RPMI8226 (cell line): ENCODE measurements at places on chromosomes 3 and 15.
A peak's percentile ranks its signal among the peaks of the same experiment; 100 is the strongest.

GRCh38 chr15:60349589-60349988, 48.2 kb downstream of the ANXA2 start:
- DNase-seq: no peak

DNA sequence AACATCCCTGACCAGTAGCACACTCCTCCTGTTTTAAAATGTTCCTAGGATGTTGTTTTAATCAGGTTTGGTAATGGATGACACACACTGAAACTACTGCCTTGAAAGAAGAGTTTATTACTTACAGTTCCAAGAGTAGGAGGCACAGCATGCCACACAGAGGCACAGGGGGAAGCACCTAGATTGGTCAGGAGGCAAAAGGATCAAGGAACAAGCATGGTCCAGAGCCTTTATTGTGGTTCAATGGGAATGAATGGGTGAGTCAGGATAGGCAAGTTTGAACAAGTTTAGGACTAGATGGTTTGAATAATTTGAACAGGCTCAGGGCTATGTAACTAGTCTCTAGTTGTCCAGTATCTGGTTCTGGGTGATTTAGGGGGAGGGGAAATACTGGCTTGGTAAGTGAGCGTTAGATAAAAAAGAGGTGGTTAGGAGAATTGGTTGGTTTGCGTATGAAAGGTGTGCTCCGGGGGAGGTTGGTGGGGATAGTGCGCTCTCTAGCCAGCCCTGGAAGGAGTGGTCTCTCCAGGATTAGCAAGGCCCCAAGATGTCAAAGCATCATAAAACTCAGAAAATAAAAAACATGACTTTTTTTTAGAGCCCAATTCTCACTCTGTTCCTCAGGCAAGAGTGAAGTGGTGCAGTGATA, 35.1 kb downstream of the TMOD3 start:
- no peak for DNase-seq

DNA sequence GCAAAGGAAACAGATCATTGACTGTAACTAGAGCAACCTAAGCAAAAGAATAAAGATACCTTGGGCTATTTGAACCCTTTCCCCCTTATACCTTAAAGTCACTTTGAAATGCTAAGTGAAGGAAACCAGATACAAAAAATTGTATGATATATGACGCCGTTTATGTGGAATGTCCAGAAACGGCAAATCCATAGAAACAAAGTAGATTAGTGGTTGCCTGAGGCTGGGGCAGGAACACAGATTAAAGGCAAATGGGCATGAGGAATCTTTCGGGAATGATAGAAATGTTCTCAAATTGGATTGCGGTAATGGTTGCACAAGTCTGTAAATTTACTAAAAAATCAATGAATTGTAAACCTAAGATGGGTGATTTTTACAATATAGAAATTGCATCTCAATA, 160.1 kb upstream of the CCDC54 start:
- DNase-seq: no peak

DNA sequence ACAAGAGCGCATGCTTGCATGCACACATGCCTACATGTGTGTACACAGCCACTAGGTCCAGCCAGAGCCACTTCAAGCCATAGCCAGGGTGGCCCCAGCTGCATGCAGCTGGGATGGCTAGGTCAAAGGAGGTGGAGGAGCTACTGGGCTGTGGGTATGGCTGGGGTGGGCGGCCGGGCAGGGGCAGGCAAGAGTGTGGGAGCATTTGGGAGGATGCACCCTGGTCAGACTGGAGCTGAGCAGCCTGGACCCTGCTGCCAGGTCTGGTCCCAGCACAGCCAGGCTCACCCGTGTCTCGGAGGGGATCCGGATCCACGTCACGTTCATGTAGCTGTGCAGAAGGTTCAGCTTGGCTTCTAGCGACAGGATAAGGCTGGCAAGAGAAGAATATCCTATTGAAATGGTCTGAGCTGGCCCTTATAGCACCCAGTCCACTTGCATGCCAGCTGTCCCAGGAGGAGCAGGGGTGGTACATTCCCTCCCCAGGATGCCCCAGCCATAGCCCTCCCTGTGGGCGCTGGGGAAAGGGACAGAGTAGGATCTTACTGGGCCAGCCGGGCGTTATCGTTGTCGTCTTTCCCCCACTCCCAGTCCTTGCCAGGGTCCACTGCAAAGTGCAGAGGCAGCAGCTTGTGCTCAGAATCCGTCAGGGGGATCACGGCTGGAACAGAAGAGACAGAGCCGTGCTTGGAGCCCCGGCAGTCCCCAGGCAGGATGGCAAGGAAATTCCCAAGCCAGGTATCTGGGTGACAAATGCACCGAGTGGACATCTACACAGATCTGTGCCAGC, 160.5 kb downstream of the KLF13 start:
- no peak for DNase-seq

- no peak for DNase-seq
These were observed 23.5 kb upstream of the ATP10A start for GRCh38 chr15:25886498-25887140.

DNA sequence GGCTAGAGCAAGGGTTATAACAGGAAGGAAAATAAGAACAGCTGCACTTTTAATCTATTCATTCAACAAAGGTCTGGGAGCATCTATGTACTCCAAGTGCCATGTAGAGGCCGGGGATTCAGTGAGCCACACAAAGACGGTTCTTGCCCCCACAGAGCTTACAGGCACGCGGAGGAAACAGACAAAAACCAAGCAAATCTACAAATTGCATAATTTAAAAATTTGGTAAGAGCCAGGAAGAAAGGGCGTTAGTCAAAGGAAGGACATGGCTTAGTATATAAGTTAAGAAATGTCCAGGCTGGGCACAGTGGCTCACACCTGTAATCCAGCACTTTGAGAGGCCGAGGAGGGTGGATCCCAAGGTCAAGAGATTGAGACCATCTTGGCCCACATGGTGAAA, 10.4 kb upstream of the GREM1 start:
- DNase-seq: no peak

- no peak for DNase-seq
These were observed 23.9 kb downstream of the PLA2G4D start for GRCh38 chr15:42070279-42070975.

DNA sequence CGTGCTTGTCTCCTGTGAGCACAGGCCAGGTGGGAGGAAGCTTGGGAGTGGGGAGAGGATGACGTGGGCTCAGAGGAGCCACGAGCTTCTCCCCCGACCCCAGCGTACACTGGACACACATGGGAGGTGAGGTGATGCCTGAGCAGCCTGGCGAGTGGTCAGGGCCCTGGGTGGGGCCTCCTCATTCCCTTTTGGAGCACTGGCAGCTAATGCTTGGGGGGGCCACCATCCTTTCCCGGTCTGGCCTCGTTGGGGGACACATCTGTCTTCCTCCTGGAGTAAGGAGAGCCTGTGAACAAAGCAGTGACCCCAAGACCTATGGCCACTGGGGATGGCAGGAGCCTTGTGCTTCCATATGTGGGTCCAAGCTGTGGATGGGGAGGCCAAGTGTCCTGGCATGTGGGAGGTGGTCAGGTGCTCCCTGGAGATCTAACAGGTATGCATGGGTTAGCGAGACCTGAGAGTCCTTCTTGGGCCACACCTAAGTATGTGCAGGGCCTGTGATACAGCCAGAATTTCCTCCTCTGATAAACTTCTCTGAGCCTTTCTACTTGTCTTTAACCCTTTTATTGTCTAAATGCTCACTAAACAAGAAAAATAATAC, 9.5 kb downstream of the KLF13 start:
- no peak for DNase-seq

- DNase-seq: peak; percentile 72
These were observed 277.3 kb upstream of the NR2F2 start for GRCh38 chr15:96053031-96053780.

DNA sequence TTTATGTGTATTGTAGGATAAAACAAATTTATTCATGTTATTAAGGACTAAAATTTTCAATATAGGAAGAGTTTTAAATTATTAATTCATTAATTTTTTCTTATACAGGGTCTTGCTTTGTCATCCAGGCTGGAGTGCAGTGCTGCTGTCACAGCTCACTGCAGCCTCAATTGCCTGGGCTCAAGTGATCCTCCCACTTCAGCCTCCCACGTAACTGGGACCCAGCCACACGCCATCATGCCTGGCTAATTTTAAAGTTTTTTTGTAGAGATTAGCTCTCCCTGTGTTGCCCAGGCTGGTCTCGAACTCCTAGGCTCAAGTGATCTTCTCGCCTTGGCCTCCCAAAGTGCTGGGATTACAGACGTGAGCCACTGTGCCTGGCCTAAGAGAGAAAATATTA, 14.7 kb downstream of the CCNB2 start:
- DNase-seq: no peak

DNA sequence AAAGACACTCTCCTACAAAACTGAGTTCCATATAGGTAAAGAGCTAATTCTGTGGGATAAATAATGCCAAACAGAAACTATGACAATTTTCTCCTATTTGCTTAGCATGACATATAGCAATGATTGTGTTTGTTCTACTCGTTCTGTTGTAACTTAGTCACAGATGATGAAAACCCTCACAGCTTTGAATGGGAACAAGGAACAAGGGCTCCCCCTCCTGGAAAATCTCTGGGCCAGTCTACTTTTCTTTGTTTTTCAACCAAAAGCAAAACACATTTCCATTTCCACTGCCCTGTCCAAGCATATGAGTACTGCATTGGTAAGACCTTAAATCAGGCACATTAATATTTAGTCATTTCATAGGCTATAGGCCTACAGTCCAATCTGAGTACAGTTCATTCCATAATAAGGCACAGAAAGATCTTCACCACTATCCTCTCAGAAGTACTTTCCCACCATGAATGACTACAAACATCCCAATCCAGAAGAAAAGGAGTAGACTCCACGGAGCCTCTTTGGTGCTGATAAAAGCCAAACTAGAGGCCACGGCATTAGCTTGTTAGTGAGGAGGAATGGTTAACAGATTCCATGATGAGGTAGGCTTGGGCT, 67.1 kb downstream of the ATP8B4 start:
- peak; percentile 32 for DNase-seq

- no peak for DNase-seq
These were observed 14.6 kb upstream of the LRRC15 start for GRCh38 chr3:194384156-194384555.

DNA sequence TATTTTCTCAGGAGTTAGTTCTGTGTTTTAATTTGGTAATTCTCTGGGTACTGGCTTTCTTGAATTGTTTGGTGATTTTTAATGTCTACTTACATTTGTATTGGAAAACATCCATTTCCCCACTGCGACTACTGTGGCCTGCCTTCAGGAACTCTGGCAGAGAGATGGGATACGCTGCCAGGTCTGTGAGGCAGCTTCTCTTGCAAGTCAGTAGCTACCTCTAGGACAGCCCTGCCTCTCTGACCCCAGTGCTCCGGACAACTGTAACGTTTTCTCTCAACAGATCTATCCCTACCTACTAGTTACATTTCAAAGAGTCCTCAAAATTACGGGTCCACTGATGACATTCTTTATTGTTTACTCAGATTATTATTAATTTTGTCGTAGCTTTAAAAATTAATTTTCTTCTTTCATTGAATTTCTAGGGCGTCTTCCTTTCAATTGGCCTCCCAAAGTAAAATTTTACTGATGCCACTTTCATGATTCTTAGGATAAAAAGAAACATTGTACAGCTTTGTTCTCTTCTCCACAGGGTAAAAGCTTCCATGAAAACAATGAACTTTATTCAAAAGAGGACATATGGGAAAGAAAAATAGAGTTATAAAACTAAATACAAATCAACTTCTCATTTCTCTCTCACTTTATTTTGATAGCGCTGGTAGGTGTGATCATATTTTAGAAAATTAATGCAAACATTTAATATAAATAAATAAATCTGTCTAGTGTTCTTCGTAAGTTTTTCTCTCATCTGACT, 123.2 kb upstream of the GOLGA8J start:
- no peak for DNase-seq

GRCh38 chr3:10521772-10522441, 16.5 kb upstream of the ATP2B2 start:
- DNase-seq: no peak

DNA sequence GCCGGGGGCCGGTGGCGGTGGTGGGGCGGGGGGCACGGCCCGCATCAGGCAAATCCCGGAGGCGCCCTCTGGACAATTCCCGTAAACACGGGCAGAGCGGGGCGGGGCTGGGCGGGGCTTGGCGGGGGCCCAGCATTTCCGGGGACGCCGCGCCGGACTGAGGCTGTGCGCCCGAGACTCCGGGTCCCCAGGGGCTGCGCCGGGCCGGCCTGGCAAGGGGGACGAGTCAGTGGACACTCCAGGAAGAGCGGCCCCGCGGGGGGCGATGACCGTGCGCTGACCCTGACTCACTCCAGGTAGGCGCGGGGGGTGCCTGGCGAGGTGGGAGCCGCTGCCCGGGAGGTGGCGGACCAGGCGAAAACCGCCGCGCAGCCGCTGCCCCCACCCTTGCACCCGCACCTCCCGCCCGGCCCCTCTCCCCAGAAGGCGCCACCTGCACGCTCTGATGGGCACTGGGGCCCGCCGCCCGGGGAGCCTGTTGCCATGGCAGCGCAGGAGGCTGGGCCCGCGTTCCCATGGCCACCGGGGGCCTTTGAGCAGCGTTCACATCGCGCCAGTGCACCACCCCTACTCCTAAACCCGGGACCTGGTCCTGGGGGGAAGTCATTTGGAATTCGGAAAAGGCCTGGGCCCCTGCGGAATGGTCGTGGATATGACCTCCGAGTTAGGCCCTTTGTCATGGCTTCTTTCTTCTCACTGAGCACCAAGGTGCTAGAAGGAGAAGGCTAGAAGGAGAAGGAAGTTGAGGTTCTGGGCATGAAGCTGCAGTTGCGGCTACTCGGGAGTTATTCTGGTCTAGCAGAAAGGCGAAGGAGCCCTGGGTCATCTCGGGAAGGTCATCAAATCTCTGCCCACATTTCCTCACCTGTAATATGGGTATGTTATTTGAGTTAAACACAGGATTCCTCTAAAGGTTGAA, 16.1 kb upstream of the SEMA4B start:
- DNase-seq: peak; percentile 97

- no peak for DNase-seq
These were observed at the start of gene SLC6A1 for GRCh38 chr3:10992017-10992942. TSS of gene SLC6A1 (plus strand) at chr3:10992748. CDS start at chr3:11017212, 24,464 bp downstream.

- no peak for DNase-seq
These were observed 105.8 kb downstream of the LSAMP start for GRCh38 chr3:116339441-116340028.

GRCh38 chr15:57881361-57881760, 174.8 kb downstream of the POLR2M start:
- DNase-seq: no peak

- DNase-seq: no peak
These were observed 134.7 kb downstream of the LRTM1 start for GRCh38 chr3:54793171-54793570.

GRCh38 chr15:68376447-68377060, 55.4 kb downstream of the ITGA11 start:
- DNase-seq: no peak

DNA sequence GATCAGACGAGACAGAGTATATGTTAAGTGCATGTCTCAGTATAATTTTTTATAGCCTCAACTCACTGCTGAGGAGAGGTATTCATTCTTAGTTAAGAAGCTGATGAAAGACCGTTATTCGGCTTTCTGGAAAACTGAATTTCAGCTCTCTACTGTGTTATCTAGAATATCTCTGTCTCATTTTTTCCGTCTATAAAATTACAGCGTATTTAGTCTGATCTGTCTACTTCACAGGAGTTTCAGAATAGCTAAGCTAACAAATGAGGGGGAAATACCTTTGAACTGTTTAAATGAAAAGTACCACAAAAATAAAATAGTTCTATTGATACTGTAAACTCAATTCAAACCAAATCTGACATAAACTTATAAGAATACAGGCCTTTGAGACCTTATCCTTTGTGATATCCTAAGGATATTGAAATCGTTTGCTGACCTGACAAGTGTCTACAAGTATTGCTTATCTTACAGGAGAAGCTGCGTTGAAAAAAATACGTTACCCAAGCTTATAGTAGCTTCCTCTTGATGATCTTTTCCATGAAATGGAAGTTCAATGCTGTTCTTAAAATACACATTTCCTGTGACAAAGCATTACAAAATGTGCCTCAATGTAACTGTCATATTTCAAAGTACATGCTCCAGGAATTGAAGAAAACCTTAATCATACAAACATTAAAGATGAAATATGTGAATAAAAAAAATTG, 104.6 kb downstream of the IL1RAP start:
- DNase-seq: no peak
